NCI-H2227 treated with DMSO at 0.1 percent for 48 hours (cell line): ENCODE measurements at places on chromosomes 2 and 18.

DNA sequence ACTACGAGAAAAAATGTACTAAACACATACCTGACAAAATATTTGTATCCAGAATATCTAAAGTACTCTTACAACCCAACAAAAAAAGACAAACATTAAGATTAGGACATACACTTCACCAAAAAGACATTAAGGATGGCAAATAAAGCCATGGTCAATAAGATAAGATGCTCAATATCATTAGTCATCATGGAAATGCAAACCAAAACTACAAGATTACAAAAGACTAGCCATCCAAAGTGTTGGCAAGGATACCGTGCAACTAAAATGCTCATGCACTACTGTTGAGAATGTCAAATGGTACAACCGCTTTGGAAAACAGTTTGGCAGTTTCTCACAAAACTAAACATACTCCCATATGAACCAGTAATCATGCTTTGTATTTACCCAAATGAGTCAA lies 29.7 kb downstream of the MAP3K2 start:
- DNase-seq: no peak

GRCh38 chr2:213545964-213546475 lies 261.8 kb downstream of the SPAG16 start:
- no peak for DNase-seq

- DNase-seq: no peak
Measured at GRCh38 chr2:117859924-117860647, 45.6 kb downstream of the DDX18 start.

DNA sequence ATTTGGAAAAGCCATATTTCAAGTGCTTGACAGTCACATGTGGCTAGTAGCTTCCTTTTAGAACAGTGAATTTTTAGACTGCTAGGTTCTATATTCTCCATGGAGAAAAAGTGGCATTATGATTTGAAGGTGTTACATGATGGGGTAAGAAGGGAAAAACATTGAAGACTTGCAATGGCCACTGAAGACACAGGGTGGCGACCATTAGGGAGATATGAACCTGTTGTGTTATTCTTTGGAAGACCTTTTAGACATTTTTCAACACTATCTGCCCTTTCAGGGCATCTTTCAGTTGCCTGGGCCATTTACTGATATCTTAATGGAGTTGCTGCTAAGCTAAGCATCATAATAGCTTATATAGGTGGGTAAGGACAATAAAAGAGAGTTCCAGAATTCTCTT lies 1387.2 kb downstream of the SUCLG1 start:
- DNase-seq: no peak

- DNase-seq: no peak
Measured at GRCh38 chr2:207635468-207636200, 10.4 kb upstream of the METTL21A start.

DNA sequence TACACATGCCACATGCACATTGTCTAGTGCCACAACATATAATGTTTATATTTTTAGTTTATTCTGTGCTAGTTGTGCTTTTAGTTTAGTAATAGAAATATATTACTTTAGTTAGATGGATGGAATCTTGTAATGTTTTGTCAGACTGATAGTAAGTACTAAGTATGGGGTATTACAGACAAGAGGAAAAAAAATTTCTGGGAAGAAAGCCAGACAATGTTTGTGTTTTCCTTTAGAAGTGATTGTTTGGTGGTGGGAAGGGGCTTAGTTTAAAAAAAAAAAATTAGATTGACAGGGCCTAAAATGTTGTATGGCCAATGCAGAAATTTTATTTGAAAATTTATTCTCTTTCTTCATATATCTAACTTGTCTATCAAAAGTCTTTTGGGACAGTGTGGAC lies 37.8 kb downstream of the ACVR2A start:
- DNase-seq: no peak

DNA sequence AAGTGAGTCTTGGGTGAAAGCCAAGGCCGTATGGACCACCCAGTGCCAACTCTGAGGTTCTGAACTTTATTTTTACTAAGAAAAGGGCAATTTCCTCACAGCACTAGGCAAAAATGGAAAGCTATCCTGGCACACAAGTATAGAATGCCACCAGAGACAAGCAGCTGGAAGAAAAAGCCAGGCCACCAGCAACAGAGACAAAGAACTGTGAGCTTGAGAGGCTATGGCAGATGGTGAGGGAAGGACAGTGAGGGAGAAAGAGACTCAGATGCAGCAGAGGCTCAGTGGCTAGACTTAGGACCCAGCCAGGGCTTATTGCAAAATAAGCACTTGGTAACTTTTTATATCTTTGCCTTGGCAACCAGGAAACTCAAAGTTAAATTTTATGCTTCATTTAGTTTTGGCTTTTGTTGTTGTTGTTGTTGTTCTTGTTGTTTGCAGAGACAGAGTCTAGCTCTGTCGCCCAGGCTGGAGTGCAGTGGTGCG lies 78.0 kb upstream of the BZW1 start:
- no peak for DNase-seq

DNA sequence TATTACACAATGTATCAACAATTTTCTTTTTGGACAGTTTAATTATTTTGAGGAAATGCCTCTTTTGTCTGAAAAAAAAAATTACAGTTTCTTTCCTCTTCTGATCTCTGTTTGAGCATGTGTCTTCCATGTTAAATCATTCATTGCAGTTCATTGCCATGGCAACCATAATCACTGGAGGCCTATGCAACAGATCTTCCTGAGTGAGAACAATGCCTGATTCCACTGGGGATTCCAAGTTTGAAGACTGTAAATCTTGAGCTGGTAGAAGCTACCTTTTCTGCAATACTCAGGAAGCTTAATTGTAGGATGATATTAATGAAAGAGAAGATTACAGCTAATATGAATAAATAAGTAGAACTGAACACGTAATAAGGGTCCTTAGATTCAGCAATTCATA lies 721.4 kb upstream of the CNTNAP5 start:
- no peak for DNase-seq

GRCh38 chr2:60597346-60597745 lies 43.9 kb upstream of the BCL11A start:
- no peak for DNase-seq

DNA sequence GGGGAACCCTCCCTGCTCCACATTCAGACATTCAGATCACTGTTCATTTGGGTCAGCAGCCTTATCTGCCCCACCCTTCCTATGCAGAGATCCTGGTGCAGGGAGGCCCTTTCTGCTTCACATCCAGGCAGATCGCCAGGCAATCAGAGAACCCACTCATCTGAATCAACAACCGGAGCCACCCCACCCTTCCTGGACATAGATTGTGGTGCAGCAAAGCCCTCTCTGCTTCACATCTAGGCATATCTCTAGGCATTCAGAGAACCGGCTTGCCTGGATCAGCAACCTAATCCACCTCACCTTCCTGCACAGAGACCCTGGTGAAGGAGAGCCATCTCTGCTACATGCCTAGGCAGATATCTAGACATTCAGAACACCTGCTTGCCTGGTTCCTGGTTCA lies 184.5 kb upstream of the CNTNAP5 start:
- no peak for DNase-seq

- DNase-seq: no peak
Measured at GRCh38 chr2:130871843-130872740, 35.4 kb downstream of the ARHGEF4 start.

- DNase-seq: no peak
Measured at GRCh38 chr18:78683191-78684010, 296.2 kb upstream of the SALL3 start.

DNA sequence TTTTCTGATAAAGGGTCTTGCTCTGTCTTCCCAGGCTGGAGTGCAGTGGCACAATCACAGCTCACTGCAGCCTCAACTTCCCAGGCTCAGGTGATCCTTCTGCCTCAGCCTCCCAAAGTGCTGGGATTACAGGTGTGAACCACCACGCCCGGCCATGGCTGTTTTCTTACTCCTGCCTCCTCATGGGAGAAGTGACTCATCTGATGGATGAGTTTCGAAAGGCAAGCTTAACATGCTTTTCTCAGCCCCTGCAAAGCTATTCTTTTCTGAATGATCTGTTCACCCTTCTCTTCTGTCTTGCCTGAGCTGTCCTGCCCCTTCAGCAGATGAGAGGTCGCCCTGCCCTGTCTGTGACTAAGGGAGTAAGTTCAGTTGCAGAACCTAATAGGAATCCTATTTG lies 929 bp upstream of the CREG2 start:
- no peak for DNase-seq

- DNase-seq: no peak
Measured at GRCh38 chr2:43131051-43131889, 95.1 kb downstream of the ZFP36L2 start.
